Stimulated activated CD8-positive, alpha-beta memory T cell treated with anti-CD3 and anti-CD28 coated beads, Interleukin-15, amount 100 ng/mL, for 24 hours (primary cell): ENCODE measurements at places on chromosomes 7 and 10.
A peak's percentile ranks its signal among the peaks of the same experiment; 100 is the strongest.

DNA sequence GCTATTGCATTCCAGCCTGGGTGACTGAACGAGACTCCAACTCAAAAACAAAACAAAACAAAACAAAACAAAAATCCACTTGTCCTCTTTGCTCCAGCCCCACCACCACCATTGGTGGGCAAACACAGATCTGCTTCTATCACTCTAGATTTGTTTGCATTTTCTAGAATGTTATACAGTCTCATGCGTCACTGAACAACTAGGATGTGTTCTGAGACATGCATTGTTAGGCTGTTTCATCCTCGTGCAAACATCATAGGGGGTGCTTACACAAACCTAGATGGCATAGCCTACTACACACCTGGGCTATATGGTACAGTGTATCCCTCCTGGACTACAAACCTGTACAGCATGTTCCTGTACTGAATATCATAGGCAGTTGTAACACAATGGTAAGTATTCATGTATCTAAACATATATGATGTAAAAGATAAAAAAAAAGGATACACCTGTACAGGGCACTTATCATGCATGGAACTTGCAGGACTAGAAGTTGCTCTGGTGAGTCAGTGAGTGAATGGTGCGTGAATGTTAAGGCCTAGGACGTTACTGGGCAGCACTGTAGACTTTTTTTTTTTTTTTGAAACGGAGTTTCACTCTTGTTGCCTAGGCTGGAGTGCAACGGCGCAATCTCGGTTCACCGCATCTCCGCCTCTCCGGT is 45.3 kb downstream of the BTBD16 start:
- DNase-seq = no peak

DNA sequence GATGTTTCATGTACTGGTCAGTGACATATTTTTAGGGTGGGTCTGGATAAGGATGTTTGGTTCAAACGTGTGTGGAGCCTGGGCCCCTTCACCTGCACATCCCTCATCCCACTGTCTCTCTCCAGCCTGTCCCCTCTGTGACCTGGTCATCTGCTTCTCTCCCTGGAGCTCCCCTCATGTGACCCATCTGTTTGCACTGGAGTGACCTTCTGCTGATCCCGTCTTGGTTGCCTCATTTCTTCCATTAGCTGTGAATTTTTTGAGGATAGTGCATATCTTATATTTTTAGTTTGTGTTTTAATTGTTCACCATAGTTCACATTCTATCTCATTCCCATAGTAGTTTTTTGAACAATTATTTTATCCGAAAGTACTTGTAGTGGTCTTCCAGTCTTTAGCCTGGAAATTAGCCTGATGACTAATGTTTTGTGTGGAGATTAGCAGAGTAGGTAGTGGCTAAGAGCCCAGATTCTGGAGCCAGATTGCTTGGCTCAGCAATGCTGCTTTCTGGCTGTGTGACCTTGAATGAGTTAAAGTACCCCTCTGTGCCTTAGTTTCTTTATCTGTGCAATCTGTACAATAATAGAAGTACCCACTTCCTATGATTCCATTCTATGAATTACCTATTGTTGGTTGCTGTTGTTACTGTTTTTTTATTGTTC is 224.5 kb downstream of the LRMDA start:
- no peak for DNase-seq

DNA sequence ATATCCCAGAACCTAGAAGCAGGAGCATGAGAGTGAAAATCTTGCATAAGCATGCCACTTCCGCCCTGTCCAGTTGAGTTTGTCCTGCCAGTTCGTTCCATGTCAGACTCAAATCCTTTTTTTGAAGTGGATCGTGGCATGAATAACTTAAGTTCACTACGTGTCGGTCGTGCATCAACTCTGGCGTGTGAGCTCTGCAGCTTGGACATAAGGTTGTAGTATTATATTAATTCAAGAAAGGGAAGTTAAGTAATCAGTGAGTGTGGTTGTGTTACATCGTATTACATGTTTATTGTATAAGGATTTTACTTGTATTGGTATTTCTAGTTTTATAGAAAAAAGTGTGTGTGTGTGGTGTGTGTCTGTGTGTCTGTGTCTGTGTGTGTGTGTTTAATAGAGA is 23.0 kb downstream of the CDC123 start:
- no peak for DNase-seq

DNA sequence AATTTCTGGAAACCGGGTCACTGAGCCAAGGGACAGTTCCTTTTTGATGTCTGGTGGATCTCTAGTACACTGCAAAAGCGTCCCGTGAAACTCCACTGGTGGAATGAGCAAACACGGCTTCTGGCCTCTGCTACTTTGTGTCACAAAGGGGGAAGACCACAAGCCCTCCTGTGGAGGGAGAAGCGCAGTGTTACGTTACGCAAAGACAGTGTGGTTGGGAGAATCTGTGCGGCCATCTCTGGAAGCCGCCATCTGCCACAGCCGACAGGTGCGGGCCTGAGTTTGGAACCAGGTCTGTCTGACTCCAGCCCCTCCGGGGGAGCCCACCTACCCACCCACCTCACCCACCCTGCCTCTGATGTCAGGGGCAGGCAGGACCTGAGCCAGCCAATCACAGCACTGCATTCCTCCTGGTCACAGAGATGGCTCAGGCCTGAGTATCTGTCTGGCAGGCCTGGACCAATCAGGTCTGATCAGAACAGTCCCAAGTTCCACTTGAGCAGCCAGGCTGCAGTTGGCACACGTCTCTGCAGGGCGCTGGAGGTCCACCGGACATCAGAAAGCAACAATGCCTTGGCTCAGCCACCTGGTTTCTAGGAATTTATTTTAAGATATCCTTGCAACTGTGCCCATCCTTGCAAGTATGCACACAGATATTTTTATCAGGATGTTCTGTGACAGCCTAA is 3.0 kb upstream of the CYP2W1 start:
- DNase-seq = no peak

DNA sequence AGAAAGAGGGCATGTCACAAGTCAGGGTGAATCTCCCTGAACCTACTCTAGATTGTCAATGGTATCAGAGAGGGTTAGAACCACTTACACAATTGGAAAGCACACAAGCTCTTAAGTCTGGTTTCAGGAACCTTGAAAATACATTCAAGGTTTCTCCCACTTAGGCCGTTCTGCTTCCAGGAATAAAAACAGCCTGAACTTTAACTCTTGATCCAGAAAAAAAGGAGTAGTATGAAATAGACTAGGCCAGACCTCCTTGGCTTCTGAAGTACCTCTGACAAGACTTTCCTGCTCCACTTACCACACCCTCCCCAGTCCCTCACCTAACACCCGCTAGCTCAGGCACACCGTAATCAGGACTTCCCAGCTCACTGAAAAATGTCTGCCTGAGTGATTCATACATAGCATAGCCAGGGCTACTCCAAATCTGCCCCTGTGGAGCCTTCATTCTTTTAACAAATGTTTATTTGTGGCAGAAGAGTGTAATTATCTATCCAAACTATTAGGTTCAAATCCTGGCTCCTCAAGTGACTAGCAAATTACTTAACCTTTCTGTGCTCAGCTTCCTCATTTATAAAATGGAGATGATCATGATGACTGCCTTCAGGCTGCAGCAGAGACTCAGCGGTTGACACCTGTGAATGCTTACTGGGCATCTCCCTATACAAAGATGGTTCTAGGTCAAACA is 30.3 kb upstream of the IL6 start:
- DNase-seq = no peak

DNA sequence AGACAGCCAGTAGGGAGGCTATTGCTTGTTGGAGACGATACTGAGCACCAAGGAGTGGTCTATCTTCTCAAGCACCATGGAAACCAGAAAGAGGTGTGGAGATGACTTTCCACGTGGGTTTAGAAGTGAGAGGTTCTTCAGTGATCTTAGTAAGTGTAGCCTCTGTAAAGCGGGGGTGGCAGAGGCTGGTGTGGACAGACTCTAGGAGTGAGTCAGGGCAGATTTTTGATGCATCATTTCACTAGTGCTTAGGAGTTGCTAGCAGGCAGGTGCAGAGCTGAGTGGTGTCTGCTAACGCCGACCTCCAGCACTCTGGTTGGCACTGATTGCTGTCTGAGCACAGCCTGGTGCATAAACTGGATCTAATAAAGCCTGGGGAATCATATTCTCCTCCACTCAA is 78.4 kb upstream of the ADO start:
- DNase-seq = peak; percentile 17

- no peak for DNase-seq
Observed at GRCh38 chr10:48478980-48479811, 125.7 kb downstream of the ARHGAP22 start.

- no peak for DNase-seq
Observed at GRCh38 chr10:96034625-96035024, 8.8 kb upstream of the CCNJ start.

DNA sequence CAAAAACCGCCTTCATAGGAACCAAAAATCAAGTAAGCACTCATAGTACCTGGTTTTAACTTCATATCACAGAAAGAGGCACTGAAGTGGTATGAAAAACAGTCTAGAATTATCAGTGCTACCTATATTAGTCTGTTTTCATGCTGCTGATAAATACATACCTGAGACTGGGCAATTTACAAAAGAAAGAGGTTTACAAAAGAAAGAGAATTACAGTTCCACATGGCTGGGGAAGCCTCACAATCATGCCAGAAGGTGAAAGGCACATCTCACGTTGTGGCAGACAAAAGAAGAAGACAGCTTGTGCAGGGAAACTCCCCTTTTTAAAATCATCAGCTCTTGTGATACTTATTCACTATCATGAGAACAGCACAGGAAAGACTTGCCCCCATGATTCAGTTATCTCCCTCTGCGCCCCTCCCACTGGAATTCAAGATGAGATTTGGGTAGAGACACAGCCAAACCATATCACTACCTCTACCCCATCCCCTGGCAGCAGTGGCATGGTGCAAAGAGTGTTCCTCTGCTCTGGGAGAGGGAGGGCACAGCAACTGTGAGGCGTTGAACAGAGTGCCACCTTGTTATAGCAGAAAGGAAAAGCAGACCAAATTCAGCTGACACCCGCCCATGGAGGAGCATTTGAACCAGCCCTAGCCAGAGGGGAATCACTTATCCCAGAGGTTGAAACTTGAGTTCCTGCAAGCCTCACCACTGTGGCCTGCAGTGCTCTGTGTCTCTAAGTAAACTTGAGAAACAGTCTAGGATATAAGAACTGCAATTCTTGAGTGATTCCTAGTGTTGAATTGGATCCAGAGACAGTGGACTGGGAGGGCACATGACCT is 61.9 kb upstream of the PTPRZ1 start:
- no peak for DNase-seq

- no peak for DNase-seq
Observed at GRCh38 chr7:22060863-22061262, 115.2 kb upstream of the CDCA7L start.

DNA sequence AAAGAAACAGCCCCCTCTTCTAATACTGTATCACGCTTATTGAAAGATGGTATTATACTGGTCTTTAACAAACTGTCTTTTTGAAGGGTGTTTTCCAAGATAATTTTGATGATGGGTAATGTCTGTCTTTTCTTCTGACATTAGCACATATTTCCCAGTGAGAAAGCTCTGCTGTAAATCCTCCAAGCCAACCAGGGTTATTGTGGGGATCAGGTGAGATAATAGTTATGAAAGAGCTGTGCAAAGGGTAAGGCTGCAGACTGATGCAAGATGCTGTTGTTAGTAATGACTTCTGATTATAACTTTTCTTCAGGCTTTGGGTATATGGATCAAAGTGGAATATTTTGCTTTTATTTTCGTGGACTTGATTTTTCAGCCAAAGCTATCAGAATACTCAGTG is 581.7 kb downstream of the REEP3 start:
- no peak for DNase-seq

DNA sequence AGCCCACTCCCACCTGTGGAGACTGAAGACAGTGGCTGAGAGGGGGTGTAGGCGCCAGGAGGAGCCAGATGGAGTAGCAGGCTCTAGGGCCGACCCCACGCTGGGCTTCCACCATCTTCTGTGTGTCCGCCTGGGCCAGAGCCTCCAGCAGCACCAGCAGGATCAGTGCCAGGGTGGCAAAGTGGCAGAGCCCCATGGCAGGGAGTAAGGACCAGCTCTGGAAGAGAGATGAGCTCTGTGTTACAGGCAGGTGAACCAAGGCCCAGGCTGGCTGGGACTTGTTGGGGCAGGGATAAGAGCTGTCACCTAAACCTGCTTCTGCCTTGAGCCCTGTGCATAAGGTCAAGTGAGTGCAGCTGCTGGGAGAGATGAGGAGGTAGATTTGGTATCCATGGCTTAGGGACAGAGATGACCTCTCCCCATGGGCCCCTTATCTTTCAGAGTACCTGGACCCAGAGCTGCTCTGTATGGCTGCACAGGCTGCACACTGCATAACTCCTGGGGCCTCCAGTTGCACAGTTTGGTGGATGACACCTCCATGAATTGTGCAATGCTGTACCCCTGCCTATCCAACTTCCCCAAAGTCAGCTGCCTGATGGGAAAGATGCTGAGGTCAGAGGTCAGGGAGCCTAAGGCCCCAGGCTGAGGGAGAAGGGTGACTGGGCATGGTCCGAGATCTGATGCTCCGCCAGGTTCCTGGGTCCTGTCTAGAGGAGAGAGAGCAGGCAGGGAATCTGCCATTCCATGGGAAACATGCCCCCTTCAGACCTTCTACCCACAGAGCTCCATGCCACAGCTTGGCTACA is 7.4 kb upstream of the SAMD8 start:
- DNase-seq = no peak

DNA sequence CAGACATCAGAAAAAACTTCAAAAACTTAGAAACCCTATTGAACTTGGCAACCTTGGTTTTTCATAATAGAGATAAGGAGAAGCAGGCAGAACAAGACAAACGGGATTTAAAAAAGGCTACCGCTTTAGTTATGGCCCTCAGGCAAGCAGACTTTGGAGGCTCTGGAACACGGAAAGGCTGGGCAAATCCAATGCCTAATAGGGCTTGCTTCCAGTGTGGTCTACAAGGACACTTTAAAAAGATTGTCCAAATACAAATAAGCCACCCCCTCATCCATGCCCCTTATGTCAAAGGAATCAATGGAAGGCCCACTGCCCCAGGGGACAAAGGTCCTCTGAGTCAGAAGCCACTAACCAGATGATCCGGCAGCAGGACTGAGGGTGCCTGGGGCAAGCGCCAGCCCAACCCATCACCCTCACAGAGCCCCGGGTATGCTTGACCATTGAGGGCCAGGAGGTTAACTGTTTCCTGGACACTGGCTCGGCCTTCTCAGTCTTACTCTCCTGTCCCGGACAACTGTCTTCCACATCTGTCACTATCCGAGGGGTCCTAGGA is 115.3 kb downstream of the NRCAM start:
- no peak for DNase-seq

DNA sequence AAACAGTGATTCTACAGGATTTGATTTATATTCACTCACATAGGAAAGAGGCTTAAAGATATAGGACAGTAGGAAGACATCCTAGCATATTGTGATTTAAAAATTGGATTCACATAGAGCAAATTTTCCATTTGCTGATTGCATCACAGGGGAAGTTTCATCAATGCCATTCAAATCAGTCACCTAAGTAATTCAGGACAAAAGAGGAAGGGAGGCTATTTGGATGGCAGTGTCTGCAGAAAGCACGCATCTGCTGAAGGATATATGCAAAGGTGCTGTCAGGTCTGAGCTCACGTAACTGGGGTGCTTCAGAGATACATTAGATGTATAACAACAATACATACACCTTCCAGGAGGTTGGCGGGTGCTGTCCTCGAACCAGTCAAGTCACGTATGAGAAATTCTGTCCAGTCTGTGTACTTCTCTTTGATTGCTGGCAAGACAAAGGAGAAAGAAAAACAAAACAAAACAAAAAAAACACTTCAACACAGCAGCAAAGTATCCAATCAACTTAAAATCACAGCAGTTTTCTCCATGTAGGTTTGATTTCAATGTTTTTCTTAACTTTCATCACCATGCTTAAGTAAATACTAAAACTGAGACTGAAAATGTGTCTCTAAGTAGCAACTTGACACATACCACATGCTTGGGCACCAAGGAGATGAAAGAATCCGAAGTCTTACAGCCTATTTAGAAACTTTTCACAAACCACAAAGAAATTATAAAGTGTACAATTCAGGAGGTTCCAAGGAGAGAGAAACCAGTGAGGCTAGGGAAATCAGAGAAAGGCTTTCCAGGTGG is 125.1 kb downstream of the SFMBT2 start:
- DNase-seq = no peak
